Lung (tissue), 17 donors: ENCODE measurements at places on chromosomes 11 and 22.

DNA sequence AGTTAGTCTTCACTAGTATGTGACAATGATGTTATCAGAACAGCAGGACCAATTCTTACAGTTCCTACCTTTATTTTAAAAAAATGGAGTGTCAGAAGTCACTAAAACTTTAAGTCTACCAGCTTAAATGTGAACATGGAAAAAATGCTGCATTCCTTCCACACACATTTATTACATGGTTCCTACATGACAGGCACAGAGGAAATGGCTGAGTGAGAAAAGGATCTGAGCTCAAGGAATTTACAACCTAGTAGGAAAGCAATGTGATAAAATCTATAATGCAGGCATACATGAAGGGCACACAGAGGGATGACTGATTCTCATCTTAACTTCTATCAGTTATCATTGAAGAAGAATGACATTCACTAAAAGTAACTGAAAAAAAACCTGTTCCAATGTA, 23.0 kb downstream of the CLDN25 start:
- DNase-seq = no peak

DNA sequence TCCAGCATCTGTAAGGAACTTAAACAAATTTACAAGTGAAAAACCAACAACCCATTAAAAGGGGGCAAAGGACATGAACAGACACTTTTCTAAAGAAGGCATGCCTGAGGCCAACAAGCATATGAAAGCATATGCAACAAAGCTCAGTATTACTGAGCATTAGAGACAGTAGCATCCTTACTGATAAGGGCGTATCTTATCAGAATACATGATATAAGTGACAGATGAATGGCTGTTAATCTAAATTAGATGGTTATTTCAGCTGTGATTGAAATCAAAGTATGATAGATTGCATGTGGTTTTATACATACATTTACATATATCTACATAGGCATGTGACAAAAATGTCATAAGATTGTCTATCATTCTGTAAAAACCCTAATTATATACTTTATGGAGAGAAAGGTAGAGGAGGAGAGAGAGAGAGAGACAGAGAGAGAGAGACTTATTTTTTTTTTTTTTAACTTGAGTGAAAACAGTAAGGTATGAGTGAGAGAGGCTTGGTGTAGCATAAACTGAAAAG, 1240.7 kb downstream of the FAM181B start:
- DNase-seq = no peak

DNA sequence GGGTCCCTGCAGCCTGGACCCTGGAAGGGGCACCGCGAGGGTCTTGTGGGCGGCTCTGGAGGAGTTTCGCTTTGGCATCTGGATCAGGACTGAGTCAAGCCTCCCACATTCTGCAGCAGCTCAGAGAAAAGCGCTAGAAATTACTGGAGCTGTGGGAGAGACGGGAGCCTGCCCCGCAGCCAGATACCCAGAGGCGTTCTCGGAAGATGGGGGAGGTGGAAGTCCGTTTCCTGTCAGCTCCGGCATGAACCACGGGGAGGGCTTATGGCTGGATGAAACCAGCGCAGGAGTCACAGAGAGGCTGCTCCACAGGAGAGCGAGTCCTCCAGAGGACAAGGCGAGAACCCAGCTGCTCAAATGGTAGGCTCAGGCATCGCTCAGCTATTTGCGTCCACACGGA, 379.3 kb downstream of the OPCML start:
- DNase-seq = no peak

- DNase-seq = no peak
These were observed 36.2 kb upstream of the BRSK2 start for GRCh38 chr11:1353383-1354124.

GRCh38 chr22:26210334-26210733, 41.1 kb downstream of the SEZ6L start:
- no peak for DNase-seq

DNA sequence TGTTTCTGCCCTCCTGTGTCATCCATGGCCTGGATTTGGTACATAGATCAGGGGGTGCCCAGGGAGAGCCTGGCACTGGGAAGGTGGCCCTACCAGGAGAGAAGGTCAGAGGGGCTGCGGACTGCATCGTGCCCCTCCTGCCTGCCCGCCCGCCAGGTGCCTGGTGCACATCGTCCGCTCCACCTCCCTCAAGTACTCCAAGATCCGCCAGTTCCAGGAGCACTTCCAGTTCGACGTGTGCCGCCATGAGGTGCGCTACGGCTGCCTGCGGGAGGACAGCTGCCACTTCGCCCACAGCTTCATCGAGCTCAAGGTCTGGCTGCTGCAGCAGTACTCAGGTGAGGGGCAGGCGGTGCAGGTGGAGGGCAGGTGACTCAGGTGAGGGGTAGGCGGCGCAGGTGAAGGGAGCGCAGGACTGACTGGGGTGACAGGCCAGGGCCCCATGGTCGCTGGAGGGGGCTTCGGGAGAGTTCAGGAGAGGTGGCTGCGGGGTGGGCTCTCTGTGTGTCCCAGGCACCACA, 32.7 kb upstream of the TEF start:
- no peak for DNase-seq

DNA sequence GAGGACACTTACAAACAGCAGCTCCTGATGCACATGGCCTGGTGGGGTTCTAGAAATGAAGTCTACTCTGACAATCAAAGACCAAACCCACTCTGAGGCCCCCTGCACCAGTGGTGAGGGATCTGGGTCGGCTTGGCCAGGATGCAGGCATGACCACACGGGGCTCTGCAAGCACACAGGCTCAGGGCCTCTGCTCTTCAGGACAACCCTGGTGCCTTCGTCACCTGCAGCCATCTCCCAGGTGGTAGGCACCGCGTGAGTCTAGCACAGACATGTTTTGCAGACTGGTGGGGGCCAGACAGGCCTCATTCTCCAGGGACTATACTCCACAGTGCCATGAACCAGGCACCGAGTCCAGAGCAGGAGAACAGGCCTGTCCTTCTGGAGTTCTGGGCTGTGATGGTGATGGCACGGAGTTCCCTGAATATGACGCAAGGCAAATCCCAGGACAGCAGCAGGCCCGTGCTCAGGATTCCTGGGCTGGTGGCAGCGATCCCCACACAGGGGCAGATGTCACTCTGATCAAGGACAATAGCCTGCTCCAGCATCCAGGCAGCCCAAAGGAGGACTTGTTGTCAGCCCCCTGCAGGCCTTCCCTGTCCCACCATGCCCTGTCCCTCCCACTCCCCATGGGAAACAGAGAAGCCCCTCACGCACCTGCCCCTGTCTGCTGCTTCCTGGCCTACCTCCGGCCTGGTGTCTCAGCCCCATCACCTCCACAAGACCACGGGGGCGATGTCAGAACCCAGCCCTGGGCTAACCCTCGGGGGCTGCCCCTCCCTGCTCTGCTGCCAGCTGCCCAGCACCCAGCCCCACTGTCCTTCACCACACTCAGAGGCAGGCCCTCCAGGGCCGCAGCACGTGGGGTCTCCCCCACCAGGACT, 36.1 kb downstream of the GNB1L start:
- no peak for DNase-seq

GRCh38 chr11:22341588-22341931, 3.4 kb downstream of the SLC17A6 start:
- no peak for DNase-seq

DNA sequence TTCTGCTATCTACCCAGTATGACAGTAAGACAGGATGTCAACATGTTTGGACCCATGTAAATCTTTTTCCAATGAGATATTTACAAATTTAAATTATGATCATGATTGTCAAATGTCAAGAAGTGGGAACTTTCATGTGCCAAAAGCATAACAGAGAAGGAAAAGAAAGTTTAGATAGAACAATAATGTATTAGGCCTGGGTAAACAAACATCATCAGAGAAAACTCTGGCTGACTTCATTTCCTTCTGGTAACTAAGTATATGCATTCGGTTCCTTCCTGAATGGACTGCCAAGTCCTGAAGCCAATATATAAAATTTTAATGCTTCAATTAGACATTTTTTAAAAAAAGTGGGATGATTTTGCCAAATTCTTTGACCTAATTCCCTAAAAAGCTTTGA, 16.5 kb downstream of the RNF141 start:
- DNase-seq = no peak

DNA sequence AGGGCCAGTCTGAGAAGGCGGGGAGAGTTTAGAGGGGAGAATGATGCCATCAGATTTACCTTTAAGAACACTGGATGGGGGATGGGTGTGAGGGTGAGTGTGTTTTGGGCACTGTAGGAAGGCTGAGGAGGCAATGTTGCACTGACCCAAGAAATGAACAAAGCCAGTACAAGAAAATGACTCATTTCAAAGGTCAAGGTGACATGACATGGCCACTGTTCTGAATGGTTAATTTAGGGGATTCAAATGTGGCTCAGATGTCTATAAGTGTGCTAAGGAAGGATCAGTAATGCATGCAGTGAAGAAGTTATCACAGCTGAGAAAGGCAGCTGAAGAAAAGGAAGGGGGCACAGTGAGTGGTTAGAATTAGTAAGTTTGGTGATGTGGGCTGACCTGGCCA, 129.9 kb downstream of the PGR start:
- no peak for DNase-seq

GRCh38 chr22:24009227-24010017, 1.7 kb upstream of the CABIN1 start:
- DNase-seq = no peak

DNA sequence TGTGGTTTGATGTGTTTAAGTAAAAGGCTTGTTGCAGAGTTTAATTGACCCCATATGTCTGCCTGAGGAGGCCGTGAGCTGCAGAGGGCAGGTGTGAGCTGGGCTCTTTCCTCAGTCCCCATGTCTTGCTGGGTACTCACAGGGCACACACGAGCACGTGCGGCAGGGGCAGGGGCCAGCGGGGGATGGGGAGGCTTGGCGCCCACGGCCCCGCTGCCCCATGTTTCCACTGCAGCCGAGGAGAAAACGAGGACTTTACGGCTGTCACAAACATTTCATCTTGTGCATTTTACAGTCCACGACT, 24.7 kb upstream of the CCDC188 start:
- no peak for DNase-seq

- peak; percentile 87 for DNase-seq
These were observed 678 bp upstream of the INPPL1 start for GRCh38 chr11:72223615-72224563.

DNA sequence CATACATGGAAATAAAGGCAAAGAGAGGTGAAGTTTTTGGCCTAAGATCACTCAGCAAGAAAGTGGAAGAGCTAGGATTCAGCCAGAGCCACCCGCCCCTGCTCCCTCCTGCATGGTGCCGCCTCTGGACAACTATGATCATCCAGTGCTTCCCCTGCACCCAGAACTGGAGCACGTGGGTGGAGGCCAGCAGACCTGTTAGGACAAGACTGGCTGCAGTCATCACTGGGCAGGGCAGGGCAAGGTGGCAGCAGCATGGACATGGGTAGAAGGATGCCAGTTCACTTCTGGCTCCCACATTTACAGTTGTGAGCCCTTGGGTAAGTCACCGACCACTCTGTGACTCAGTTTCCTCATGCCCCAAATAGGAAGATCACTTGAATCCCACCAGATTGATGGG, 131.0 kb downstream of the FBXO7 start:
- no peak for DNase-seq

- no peak for DNase-seq
These were observed 1.9 kb downstream of the SMTNL1 start for GRCh38 chr11:57539342-57539741.

DNA sequence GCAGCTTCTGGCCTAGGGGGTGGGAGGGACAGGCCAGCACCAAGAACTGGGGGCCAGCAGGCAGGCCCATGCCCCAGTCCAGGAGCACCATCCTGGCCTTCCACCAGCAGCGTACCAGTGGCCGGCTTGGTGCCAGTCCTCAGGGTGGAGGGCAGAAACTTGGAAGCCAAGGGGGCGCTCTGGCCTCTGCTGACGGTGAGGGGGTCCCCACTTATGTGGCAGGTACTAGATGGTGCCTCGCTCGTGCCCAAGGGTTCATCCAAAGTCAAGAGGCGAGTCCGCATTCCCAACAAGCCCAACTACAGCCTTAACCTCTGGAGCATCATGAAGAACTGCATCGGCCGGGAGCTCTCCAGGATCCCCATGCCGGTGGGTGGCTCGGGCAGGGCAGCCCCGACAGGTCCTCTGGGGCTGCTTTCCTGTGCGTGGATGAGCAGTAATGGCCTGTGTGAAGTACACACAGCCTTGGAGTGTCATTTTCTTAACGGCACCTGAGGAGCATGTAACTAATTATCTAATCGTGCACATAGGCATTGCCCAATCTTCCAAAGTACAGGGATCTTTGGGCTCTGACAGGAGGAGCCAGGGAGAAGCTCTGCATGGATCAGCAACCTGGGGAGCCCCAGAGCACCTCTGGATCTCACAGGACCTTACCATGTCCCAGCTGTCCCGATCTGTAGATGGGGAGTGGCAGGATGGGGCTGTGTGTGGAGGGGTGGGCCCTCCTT, 79.1 kb downstream of the MORC2 start:
- DNase-seq = no peak

DNA sequence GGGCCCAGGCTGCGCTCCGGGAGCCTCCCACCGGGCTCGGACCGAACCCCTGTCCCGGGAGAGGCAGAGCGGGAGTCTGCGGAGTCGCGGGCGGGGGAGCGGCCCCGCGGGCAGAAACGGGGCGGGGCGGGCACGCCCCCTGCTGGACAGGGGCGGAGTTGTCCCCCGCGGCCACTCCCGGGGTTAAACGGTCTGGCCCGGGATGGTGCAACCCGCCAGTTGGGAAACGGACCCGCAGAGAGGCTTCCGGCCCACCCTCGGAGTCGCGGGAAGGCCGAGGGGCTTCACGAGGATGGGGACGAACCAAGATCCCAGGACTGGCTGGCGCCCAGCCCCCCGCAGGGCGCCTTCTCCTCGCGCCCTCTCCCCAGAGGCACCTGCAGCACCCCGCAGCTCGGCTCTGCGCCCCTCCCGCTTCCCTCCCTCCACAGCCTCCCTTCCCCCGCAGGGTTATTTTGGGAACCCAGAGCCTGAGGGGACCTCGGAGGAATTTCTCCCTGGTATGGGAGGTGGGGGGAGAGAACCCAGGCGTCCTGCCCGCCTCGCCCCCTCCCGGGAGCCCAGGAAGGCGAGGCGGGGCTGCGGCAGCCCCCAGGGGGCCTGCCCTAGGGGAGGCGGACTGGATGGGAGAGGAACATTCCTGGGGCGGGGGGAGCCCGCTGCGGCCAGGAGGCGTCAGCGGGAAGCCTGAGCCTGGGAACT, 902 bp downstream of the RASGRP2 start:
- peak; percentile 34 for DNase-seq

GRCh38 chr11:67024410-67024809, 1.5 kb downstream of the SYT12 start:
- DNase-seq = no peak

GRCh38 chr11:83371489-83371888, 85.3 kb upstream of the CCDC90B start:
- no peak for DNase-seq

DNA sequence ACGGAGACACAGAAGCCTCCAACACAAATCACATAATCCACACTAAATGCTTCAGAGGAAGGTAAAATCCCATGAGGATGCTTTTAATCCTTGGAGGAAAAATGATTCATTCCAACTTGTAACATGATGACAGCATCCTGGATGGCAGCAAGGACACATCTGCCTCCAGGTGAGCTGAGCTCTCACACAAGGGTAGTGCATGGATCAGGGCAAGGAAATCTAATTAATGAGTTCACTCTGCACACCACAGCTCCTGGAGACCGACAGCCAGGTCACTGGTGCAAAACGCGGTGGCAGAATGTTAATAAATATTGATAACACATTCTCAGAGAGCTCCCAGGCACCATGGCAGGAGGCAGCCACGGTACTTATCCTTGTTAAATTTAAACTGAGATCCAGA, 40.3 kb upstream of the CYP2D6 start:
- DNase-seq = no peak
